ENCODE measurements at places on chromosomes 6 and 20.

DNA sequence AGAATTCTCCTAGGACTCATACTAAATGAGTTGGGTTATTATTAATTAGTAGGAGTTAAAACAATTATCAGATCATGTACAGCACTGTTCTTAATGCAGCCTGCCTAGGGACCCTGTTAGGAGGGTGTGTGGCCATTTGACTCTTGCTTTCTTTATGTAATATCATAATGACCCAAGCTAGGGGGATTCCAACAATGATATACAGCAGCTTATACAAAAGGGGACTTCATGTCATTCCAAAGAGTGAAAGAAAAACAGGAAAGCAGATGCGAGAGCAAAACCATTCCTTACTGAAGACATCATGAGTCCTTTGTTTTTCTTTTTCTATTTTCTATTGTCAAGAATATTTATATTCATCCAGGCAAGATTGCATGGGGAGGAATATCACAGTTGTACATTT is 455.2 kb downstream of the PLCB1 start:
- no peak for DNase-seq

DNA sequence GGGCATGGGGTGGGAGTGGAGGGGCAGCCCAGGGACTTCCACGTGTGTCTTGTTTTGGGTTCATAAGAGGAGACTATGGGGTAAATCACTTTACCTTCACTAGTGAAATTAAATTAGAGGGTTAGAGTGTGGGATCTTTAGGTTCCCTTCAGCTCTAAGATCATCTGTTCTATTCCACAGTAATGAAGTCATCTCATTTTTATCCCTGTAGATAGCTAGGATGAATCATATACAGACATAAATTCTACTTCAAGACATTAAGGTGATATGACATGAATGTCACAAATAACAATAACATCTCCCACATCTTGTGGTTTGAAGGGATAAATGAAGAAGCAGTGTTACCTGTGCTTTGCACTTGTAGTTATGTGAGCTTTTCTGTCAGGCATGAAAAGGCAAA is 83.8 kb downstream of the ELOVL4 start:
- no peak for DNase-seq

- peak; percentile 63 for DNase-seq
Observed at GRCh38 chr6:116387374-116387773, 16.6 kb downstream of the DSE start.

DNA sequence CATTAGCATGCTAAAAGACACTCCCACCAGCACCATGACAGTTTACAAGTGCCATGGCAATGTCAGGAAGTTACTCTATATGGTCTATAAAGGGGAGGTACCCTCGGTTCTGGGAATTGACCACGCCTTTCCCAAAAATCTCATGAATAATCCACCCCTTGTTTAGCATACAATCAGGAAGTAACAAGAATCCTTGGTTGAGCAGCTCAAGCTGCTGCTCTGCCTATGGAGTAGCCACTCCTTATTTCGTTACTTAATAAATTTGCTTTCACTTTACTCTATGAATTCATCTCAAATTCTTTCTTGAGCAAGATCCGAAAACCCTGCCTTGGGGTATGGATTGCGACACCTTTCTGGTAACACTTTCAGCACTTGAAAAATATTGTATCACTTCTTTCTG is 243.0 kb downstream of the BMP2 start:
- DNase-seq: no peak

- DNase-seq: no peak
Observed at GRCh38 chr20:25209911-25210310, 14.4 kb downstream of the ENTPD6 start.

DNA sequence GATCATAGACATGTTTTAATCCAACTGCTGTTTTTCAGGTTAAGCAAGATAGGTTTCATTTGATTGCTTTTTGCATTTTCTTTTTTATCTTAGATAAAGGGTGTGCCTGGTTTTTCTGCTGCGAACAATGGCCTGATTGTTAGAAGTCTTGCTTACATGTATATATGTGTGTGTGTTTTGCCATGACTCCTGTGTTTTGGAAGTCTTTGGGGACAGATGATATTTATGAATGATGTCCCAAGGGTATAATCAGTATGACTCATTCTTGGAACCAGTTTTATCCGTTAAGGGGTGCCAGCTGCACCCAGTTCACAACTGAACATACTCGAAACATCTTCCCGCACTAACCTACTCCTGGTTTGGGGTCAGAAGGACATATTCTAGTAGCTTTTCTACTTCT is 230.1 kb upstream of the SUPT3H start:
- DNase-seq: no peak

GRCh38 chr20:56454754-56455153 is 13.7 kb upstream of the RTF2 start:
- no peak for DNase-seq

DNA sequence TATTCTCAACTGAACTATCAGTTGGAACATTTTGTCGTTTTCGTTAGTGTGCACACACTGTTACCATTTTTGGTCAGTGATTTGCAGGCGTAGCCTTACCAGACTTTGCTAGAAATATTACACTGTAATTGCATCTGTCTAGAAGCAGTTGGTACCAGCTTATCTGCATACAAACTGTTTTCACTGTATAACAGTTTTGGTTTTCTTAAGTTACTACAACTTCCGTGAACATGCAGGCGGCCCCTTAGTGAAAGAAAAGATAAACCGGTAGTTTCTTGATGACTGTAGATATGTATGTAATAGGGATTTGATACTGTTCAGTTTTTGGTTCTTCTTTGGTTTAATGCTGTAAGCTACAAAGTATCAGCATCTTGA is 1.3 kb downstream of the DSTN start:
- DNase-seq: no peak

DNA sequence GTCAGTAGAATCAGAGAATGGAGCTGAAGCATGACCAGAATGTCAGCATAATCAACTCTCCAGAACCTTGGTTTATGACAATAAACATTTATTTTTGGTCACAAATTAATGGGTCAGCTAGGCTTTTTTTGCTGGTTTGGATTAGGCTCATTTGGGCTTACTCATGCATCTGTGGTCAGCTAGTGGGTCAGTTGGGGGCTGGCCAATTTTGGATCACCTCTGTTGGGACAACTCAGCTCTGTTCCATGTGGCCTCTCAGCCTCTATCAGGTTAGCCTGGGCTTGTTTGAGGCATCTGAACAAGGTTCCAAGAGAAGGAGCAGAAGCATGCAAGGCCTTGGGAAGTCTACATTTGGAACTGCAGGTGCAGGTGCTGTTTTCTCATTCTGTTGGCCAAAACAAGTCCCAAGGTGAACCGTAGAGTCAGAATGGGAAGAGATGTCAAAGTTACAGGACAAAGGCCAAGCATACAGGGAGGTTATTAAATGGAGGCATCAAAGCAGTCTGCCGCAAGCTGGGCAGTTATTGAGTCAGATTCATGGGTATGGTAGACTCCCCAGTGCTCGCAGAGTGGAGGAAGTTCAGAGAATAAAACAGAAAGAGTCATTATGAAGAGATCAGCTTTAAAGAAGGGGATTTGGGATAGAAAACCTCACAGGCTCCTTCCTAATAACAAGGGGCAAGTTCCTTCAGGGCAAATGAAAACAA is 173.0 kb downstream of the PLCB4 start:
- no peak for DNase-seq

DNA sequence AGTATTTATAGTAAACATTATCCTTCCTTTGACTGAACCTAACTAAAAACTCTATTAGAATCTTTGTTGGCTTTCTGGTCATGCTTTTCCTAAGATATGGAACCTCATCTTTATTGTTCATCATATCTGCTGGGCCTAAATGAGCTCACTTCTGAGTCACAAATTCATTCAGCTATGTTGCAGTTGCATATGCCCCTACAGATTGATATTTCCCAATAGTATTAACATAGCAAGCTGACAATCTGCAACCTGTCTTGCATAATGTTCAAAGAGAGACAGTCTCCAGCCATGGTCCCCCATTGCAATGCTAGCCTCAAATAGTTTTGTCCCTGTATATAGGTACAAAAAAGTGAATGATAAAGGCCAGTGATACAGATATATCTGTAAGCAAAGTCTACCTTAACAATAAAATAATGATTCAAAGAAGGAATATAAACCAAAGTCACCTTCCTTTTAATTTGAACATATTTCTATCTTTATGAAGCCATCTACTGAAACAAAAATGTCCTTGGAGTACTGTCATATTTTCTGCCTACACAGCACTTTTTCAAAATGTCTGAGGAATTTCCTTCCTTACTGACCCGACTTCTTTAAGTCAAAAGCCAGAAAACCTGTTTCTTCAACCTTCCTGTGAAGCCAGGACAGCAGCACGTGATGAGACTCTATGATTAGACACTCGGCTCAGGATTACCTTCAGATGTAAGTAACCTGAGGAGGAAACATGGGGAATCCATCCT is 140.7 kb downstream of the UBE3D start:
- DNase-seq: no peak

GRCh38 chr6:43070028-43070632 is 6.0 kb upstream of the PTK7 start:
- DNase-seq: peak; percentile 46

DNA sequence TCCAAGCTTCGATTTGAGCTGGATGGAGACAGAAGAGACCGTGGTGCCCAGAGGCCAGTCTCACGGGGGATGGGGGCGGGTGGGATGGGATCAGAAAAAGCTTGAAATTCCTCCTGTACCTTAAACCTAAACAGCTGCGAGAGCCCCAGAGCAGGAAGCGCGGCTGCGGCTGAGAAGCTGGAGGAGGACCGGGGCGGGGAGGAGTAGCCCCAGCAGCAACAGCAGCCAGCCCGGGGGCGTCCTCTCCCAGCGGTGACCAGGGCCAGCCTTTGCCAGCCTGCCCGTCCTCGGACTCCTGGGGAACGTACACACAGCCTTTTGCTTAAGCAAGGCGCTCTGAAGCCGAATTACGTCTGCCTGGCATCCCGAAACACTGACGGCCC is 17.4 kb upstream of the PRDM13 start:
- DNase-seq: peak; percentile 12
